ENCODE measurements at places on chromosomes 5 and 9.

DNA sequence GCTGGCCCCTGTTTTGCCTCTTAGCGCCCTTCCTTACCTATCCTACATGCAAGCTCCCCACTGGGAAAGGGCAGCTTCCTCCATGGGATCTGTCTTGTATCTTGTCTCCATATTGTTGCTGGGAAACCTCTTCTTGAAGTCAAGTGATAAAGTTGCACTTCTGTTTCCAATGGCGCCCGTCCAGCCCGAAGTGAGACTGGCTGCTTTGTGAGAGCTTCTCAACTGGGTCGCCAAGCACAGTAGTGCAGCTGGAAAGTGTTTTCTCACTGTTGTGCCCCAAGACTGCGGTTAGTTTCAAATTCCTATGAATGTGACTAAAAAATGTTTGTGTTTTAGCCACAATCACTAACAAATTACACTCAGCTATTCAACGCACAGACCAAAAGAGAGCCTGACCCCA lies 506.6 kb upstream of the MPDZ start:
- DNase-seq = no peak

DNA sequence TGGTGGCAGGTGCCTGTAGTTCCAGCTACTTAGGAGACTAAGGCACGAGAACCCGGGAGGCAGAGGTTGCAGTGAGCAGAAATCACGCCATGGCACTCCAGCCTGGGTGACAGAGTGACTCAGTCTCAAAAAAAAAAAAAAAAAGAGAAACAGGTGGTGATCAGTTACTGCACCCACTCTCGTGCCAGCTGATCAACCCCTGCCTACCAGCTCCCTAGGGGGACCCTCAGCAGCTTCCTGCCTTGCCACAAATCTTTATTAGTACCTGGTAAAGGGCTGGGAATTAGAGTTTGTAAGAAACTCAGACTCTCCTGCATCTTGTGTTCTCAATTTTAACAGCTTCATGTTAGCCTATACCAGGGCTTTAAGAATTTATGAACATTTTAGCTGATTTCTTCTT lies 914.9 kb downstream of the EFNA5 start:
- DNase-seq = no peak

DNA sequence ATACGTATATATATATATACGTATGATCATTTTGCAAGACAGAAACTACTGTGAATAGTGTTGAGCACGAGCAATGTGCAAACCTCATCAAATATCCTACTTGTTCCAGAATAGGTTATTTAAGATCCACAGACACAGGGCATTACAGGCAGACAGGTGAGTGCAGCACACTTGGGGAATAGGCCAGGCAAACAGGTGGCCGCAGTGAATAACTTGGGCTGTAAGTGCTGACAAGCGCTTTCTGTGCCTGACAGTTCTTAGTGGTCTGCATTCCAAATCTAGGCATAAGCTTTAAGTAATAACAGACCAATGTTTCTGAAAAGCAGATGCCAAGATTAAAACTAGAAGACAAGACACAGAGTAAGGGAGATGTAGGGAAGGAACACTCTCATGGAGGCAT lies 77.9 kb downstream of the LHFPL2 start:
- DNase-seq = no peak

GRCh38 chr9:125549039-125549438 lies 158.0 kb downstream of the MAPKAP1 start:
- DNase-seq = no peak

GRCh38 chr5:87400305-87400899 lies 12.3 kb downstream of the CCNH start:
- no peak for DNase-seq

- DNase-seq = no peak
Measured at GRCh38 chr9:81980568-81980967, 8.0 kb upstream of the SPATA31D1 start.

- DNase-seq = no peak
Measured at GRCh38 chr5:160029004-160029403, 20.1 kb downstream of the TTC1 start.

DNA sequence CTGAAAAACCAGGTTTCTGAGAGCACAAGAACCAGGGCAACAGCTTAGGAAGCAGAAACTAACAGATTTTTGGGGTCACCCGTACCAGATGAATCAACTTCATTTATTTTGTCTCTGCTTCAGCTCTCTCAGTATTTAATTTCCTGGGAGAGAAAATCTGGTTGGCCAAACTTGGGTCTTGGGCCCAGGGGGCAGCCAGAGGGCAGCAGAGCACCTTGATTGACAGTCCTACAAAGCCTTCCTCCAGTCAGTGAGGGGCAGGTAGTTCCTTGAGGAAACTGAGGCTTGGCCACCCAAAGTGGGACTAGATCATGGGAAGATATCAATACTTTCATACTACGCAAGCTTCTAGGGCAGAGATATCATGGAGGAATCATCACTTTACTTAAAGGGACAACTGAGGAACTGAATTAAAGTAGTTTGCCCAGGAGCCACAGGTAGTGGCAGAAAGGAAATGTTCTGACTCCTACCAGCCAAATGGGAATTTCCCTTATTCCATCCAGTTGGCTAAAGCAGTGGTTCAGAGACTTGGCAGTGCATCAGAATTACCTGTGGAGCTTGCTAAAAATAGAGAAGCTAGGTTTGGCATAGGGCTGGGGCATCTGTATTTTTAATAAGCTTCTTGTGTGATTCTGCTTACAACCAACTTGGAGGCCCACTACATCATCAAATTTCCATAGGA lies 21.5 kb upstream of the ARHGAP26 start:
- DNase-seq = peak; percentile 24

GRCh38 chr9:26949637-26950069 lies 2.6 kb upstream of the PLAA start:
- DNase-seq = no peak

DNA sequence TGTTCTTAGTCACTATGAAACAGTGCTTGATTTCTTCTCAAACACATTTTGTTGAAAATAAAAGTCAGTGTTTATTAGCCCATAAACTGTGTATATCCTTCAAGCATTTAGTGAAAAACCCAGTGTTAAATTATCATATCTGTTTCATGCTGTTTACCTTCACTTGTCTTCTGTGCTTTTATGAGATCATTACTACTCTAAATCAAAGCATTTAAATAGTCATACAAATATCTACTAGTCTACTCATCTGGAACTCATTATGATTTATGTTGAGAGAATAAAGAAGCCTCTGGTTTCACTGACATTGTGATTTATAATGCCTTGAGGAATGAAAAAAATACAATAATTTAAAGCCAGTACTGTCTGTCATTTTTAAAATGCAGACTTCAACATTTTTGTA lies 366.5 kb downstream of the SLCO4C1 start:
- no peak for DNase-seq

GRCh38 chr5:127884416-127884815 lies 181.2 kb downstream of the CCDC192 start:
- DNase-seq = no peak

DNA sequence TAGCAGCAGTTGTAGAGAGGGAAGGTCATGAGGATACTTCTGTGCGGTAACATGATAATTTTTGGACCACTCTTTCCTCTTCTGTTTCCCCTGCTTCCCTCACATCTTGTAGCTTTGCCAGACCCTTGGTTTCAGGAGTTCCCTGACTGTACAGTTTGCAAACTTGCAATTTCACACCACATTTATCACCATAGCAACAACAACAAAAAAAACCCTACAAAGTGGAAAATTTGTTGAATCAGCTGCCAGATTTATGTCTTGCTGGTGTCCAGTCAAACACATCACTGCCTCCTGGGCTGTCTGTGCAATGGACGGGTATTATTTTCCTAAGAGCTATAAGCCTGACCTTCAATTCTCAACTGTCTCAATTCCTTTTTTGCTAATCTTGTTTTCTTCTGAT lies 751.6 kb downstream of the TLR4 start:
- no peak for DNase-seq

DNA sequence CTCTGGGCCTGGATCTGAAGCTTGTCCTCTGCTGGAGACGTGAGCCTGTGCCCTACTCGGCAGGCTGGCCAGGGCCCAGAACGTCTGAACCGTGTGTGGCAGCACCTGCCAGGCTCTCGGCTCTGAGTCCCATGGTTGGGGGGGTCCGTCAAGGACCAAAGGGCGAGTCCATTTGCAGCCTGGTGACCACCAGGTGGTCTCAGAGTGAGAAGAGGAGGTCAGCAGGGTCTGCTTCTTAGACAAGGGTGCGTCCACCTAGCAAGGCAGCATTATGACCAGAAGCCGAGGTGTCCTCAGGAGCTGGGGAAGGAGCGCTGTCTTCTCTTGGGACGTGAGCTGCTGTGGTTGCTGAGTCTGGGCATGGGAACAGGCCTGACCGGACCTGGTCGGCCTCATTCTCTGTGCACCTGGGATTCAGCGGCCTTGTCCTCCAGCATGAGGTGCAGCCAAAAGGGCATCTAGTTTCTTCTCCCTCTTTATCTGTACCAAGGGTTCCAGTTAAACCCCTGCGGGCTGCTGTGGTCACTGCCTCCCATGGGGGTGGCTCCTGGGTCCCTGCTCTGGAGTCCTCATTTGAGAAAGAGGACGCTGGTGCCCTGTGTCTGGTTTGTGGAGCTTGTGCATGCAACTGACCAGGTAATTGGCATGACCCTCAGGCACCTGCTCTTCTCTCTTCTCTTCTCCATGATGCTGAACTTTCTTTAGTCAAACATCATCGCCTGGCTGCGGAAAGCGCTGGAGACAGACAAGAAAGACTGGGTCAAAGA lies 14.4 kb downstream of the EXOC3 start:
- no peak for DNase-seq

DNA sequence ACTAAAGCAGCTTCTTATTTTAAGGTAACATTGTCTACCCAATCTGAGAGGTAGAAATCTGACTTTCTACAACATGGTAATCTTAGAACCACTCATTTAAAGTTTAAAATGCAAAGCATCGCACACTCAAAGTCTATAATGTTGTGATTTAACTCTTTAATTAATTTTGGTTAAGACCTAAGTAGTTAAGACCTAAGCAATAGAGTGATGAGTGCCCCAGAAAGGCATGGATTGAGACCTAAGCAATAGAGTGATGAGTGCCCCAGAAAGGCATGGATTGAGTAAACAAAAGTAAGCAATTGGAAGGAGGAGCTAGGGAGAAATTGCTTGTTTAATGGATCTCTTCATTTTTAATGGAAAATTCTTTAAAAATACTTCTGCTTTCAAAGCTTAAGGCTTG lies 86.8 kb downstream of the NLN start:
- no peak for DNase-seq

DNA sequence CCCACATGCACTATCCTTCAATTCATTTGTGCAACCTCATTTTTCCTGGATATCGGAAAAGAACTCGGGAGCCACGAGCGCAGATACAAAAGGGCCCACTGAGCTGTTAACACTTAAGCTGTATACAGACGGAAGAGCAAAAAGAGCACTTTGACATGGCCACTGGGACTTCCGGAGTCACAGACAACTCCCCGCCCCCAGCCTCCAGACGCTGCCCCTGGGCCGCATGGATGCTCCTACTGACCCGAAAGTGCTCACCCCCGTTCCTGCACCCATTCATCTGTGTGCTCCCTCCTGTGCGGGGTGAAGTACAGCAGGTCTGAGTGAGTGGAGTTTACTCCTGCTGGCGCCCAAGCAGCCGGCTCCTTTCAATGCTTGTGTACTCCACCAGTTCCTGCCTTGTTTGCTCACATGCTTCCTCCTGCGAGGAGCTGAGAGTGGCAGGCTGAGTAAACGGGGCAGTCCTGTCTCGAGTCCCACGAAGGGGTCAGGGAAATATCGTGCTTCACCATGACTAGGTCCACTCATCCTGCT lies 901.0 kb upstream of the CTNND2 start:
- DNase-seq = no peak

- no peak for DNase-seq
Measured at GRCh38 chr5:135821061-135821801, 13.2 kb upstream of the SLC25A48 start.

DNA sequence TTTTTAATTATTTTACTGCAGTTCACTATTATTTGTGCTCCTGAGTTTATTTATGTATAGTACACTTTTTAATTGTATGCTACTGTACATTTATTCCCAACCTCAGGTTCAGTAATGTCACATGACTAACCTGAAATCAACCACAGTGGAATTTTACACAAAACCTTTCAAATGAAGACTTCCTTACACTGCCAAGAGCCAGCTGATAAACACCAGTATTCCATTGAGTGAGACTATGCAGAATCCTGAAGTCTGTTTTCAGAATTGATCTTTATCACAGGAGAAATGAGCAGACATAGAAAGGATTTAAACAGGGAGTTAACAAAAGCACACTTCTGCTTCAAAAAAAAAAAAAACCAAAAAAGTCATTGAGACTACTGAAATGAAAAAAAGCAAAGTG lies 219.5 kb downstream of the PRR16 start:
- no peak for DNase-seq

DNA sequence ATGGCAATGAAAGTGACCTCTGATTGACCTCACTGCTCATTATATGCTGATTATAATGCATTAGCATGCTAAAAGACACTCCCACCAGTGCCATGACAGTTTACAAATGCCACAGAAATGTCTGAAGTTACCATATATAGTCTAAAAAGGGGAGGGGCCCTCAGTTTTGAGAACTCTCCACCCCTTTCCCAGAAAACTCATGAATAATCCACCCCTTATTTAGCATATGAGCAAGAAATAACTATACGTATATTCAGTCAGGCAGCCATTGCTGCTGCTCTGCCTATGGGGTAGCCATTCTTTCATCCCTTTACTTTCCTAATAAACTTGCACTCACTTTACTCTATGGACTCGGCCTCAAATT lies 163.1 kb downstream of the ESM1 start:
- DNase-seq = no peak

DNA sequence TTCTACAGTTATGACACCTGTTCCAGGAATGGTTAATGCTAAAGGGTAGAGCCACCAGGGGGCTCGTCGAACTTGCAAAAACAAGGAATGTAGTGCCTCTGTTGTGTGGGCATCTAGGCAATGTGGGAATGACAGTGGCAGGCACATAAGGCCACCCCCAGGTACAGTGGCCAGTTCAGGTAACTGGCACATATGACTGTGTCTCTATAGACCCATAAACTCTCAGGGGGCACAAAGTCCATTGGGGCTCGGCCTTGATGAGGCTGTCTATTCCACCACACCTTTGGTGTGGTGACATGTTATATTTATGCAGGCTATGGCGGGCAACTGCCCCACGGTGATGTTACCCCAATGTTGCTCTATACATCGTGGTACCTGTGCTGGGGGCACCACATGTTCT lies 59.6 kb upstream of the FAM120A start:
- DNase-seq = no peak

GRCh38 chr9:69905286-69905685 lies 84.7 kb downstream of the CFAP95 start:
- no peak for DNase-seq

GRCh38 chr5:77003246-77003645 lies 27.0 kb upstream of the AGGF1 start:
- DNase-seq = no peak
